ENCODE measurements at places on chromosomes 2 and 18. TPM values are rescaled to one million over a fixed set of nuclear protein-coding genes. Genes with fewer than 3 reads are reported as not detected.

CWC22 gene
- total RNA-seq, result 13.5 TPM

DYSF gene
- 134 TPM for total RNA-seq

DAPL1 gene
- not detected for total RNA-seq

SERPINB8 gene
- 25.7 TPM for total RNA-seq

FOXI3 gene
- total RNA-seq, result not detected

CERS6 gene
- 11.7 TPM for total RNA-seq

Measured in endothelial cell of umbilical vein (primary cell).